CD4-positive, CD25-positive, alpha-beta regulatory T cell (primary cell): ENCODE measurements at places on chromosomes 5 and 9. TPM values are rescaled to one million over a fixed set of nuclear protein-coding genes. Genes with fewer than 3 reads are reported as not detected.

Gene RFESD
- polyA plus RNA-seq, result 5.1 TPM

Gene ACTL7B
- not detected for polyA plus RNA-seq

Gene KCNV2
- polyA plus RNA-seq, result not detected

Gene KCTD16
- polyA plus RNA-seq, result not detected

Gene ACTBL2
- not detected for polyA plus RNA-seq

Gene PCDHB3
- polyA plus RNA-seq, result not detected

Gene NTRK2
- not detected for polyA plus RNA-seq

Gene LCN1
- polyA plus RNA-seq, result not detected

Gene MEIKIN
- polyA plus RNA-seq, result not detected

Gene TBCA
- 184 TPM for polyA plus RNA-seq

Gene OTP
- polyA plus RNA-seq, result not detected
